Stimulated activated CD8-positive, alpha-beta memory T cell treated with anti-CD3 and anti-CD28 coated beads, Interleukin-4, amount 100 ng/mL, for 24 hours (primary cell): ENCODE measurements at places on chromosomes 16 and 17.

DNA sequence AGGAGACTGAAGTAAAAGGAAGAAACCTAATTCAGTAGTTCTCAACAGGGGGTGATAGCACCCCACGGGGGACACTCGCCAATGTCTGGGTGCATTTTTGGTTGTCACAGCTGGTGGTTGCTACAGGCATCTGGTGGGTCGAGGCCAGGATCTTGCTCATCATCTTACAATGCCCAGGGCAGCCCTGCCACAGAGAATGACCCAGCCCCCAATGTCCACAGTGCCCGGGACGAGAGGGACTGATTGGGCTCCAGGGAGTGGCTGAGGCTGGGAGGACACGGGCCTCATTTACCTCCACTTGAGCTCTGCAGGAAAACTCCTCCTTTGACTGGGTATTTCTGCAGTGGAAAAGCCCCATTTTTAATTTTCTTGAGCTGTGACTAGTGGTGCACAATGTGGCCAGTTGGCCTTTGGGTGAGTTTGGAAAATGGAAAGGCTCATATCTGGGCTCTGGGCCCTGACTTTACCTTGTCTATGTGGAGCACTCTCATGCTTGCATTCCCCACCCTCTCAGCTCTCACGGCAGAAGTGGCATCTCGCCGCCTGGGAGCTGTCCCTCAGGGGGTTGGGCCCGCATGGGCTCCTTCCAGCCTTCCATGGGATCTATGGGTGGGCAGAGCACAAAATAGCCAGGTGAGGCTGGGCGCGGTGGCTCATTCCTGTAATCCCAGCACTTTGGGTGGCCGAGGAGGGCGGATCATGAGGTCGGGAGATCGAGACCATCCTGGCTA is 37.7 kb upstream of the IRF8 start:
- DNase-seq, result no peak

DNA sequence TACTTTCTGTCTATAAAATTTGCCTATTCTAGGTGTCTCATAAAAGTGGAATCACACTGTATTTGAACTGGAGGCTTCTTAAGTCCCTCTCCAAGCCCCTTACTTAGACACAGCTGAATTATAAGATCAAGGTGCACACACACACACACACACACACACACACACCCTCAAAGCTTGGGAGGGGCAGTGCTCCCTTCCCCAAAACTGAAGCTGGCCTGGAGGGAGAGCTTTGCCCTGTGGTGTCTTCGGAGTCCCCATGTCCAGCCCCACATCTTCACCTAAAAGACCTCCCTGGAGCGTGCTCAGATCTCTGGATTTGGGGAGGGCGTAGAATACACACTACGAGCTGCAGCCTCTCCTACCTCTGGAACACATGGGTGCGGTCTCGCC is 828 bp downstream of the EMP2 start:
- no peak for DNase-seq

DNA sequence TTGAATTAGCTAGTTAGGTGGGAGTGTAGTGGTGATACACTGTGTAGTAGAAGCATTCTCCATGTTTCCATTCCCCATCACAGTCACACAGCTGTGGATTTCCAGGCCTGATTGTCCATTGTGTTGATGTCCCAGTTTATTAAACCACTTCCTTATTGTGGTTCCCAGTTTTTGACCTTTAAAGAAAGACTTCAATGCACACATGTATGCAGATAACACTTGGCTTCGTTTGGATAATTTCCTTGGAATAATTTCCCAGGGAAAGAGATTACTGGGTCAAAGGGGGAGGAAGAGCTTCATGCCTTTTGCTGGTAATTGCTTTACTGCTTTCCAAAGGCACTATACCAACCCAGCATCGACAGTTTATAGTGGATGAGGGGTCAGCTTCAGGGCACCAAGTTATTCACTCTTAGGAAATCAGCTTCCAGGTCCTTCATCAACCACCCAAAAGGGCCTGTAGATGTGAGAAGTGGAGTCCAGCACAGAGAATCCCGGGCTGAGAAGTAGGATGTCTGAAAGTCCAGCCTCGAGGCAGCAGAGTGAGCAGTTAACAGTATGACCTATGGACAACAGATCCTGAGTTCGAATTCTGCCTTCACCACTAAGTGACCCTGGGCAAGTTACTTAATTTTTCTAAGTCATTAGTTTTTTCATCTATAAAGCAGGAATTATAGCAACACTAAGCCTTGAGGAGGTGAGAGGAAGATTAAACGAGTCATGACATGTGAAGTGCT is 31.3 kb upstream of the TNS4 start:
- no peak for DNase-seq

DNA sequence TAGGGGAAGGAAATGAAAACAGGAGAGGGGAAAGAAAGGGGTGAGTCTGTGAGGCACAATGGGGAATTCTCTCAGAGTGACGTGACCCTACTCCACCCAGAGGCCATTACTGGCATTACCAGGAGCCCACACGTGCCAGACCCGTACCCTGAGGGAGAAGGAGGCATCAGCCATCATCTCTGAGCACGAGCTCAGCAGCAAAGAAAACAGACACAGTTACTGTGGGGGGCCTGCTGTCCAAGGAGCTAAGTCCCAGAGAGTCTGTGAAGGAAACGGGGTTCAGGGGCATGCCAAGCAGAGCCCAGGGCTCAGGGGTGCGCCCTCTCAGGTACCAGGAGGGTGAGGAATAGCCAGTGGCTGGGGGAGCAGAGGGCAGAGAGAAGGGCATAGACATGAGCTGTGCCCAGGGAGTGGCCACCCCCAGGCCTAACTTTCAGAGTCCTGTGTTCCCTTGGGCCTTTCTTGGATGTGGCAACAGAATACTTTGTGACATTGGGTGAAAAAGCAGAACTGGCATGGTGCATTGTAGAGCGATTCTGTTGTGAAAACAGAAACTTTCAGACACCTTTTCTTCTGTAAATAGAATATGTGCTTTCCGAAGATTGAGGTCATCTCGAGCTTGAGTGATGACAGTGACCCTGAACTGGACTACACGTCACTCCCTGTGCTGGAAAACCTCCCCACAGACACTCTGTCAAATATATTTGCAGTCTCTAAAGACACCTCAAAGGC is 11.3 kb downstream of the TAF1C start:
- peak; percentile 38 for DNase-seq

GRCh38 chr17:10081571-10082169 is 116.7 kb downstream of the GAS7 start:
- no peak for DNase-seq

- DNase-seq, result no peak
Observed at GRCh38 chr17:78815696-78816095, 24.9 kb downstream of the USP36 start.

DNA sequence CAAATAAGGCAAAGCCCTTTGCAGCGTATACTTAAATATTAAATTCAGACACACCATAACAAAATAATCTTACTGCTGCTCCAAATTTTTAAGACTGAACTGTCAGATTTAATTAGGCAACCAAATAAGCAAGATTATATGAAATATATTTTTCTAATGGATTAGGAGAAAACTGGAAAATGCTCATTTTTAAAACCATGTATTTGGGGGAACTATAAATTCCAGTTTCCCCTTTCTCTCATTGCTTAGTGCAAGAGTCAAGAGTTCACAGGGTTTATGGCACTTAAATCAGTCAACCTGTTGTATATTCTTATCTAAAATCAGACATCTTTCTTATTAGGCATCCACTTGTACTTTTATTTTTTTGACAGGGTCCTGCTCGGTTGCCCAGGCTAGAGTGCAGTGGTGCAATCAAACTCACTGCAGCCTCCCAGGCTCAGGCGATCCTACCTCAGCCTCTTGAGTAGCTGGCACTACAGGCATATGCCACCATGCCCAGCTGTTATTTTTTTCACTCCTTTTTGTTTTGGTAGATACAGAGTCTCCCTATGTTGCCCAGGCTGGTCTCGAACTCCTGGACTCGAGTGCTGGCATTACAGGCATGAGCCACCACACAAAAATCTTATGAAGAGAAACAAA is 2.1 kb upstream of the KANSL1 start:
- DNase-seq, result no peak

DNA sequence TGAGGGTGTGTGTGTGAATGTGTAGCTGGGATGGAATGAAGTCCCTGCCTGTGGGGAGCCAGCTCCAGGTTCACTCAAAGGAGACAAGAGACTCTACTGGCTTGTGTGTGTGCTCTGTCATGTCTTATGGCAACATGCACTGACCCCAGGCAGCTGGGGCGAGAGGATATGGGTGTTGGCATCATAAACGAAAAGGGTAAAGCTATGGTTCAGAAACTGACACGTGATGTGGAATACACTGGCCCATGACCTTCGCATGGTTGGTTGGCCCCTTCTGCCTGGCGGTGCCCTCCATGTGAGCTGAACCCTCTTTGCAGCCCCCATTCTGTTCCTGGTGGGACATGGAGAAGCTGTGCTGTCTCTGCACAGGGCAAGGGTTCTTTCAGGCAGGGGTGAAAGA is 21.9 kb downstream of the ZNF750 start:
- DNase-seq, result no peak

- DNase-seq, result no peak
Observed at GRCh38 chr17:71933306-71933705, 187.5 kb upstream of the SOX9 start.

DNA sequence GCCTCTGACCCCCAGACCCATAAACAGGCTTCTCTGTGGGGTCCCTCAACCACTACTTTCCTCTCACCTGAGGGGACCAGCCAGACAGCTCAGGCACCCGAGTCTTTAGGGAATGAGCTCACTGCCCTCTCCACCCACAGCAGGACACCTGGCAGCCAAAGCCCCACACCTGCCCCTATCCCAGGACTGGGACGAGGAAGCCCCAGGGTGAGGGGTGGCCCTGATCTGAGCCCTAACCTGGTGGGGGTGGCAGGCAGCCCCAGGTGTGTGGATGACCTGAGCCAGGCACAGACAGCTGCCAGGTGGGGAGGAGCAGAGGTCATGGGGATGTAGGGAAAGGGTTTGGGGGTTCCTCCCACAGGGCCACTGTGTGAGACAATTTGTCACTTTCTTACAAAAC is 1.7 kb upstream of the TEX19 start:
- DNase-seq, result no peak

DNA sequence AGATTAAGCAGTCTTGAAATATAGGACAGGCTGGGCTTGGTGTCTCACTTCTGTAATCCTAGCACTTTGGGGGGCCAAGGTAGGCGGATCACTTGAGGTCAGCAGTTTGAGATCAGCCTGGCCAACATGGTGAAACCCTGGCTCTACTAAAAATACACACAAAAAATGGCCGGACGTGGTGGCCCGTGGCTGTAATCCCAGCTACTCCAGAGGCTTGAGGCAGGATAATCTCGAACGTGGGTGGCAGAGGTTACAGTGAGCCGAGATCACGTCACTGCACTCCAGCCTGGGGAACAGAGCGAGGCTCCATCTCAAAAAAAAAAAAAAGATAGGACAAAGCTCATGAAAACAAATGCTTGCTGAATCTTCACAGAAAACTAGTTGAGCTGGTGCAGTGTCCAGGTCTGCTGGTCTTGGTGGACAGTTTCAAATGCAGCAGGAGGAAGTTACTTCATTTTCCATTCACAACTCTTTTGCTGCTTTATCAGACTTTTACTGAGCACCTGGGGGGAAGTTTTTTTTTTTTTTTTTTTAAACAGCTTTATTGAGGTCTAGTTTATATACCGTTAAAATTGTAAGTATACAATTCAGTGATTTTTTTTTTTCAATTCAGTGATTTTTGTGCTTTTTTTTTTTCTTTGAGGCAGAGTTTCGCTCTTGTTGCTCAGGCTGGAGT is 45.2 kb downstream of the SNX29 start:
- DNase-seq, result no peak

DNA sequence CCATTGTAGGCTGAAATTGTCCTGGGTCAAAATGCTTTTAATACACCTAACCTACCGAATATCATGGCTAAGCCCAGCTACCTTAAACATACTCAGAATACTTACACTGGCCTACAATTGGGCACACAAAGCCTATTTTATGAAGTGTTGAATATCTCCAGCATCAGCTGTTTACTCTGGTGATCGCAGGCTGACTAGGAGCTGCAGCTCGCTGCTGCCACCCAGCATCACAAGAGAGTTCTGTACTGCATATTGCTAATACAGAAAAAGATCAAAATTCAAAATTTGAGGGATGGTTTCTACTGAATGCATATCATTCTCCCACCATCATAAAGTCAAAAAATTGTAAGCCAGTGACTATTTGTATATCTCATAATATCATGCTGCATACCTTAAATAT is 55.3 kb downstream of the ULK2 start:
- no peak for DNase-seq

GRCh38 chr17:4665027-4665426 is 23.5 kb upstream of the ALOX15 start:
- DNase-seq, result no peak

DNA sequence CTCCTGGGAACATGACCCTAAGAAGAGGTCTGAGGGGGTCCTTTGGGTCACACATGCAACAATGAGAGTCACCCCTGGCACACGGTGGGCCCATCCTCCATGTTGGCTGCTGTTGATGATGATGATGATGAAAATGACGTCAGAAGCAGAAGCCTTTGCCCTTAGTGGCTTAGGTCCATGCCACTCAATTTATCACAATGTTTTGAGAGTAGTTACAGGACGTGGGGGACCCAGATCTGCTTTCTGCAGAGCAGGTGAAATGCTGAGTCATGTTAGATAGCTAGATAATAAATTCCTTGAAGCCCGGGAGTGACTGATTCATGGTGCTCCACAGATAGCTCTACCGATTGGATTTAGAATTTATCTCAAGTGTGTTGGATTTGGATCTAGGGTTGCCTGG is 53.9 kb downstream of the VPS35L start:
- DNase-seq, result no peak

DNA sequence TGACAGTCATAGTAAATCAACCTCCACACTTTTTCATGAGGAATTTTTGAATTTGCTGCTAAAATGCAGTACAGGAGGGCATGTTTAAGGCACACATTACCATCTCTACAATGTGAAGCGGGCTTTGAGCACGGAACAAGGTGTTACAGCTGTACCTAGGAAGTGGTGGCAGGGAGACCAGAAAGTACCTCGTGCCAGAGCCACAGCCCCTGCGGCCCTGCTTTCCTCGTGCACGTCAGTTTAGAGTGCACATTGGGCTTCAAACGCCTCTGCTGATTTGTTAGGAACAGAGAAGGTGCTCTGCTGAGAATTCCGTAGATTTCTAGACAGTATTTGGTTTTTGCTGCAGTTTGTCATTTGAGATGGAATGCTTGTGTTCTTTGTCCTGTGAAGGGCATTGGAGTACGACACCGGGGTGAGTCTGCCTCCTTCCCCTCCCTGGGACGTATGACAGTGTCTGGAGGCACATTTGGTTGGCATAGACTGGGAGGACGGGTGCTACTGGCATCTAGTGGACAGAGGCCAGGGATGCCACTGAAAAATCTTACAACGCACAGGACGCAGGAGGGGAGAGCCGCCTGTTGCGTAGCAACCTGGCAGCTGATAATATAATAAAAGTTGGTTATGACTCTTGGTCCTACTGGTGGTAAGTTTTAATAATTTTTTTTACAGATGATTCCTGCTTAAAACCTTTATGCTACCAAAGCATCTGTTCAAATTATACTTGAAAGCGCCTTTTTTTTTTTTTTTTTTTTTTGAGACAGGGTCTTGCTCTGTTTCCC is 9.1 kb downstream of the FOXK2 start:
- DNase-seq, result no peak
